Thymus (tissue), 14 donors: ENCODE measurements at places on chromosomes 1 and 21. TPM values are rescaled to one million over a fixed set of nuclear protein-coding genes. Genes with fewer than 3 reads are reported as not detected.
A peak's percentile ranks its signal among the peaks of the same experiment; 100 is the strongest.

Gene GBP6
- polyA plus RNA-seq: 1.8 TPM

Gene CRNN
- polyA plus RNA-seq: 0.43 TPM

Gene MAP3K21
- polyA plus RNA-seq: 1.3 TPM

Gene HPDL
- 0.91 TPM for polyA plus RNA-seq

Gene EYA3
- 6.3 TPM for polyA plus RNA-seq

GRCh38 chr1:54996359-54996868 lies 2.3 kb upstream of the BSND start:
- peak; percentile 36 for DNase-seq
- no peaks in the 10 kb centered on the region for H3K36me3 ChIP-seq
- H3K4me1 ChIP-seq: no peaks in the 10 kb centered on the region
- peaks cover 72% of the 10 kb centered on the region for H3K27me3 ChIP-seq
- H3K27ac ChIP-seq: no peak overlapping the region

DNA sequence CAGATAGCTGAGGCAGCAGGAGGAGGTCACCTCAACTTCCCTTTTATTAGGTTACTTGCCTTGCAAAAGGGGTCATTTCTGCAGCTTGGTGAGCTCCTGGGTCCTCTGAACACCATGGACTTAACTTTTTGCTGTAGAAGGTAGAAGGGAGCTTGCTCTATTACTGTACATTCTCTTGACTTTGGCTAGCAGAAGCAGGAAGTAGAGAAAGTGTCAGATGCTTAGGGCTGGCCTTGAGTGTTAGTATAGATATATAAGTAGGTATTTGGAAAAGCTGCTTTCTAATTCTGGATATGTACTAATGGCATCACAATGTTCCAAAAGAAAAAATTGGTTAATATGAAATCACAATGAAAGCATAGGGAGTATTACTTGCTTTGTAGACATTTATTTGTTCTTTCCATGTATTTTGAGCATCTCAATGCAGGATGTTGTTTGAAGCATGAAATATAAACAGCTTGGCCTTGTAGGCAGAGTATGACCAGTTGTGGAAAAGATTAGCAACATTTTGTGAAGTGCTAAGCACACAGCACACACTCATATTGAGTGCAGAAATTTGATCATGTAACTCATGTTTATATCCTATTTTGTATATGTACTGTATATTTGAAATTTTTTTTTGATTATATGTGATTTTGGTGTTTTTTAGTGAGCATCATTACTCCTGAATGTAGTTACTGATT lies 108.8 kb downstream of the DYRK1A start:
- peak overlapping the region; percentile 7 for H3K27ac ChIP-seq
- no peaks in the 10 kb centered on the region for H3K27me3 ChIP-seq
- no peaks in the 10 kb centered on the region for H3K4me1 ChIP-seq

GRCh38 chr1:30738040-30738714 lies 14.8 kb upstream of the MATN1 start:
- peaks cover 89% of the 10 kb centered on the region for H3K36me3 ChIP-seq
- H3K4me3 ChIP-seq: no peak overlapping the region
- peaks cover 26% of the 10 kb centered on the region for H3K4me1 ChIP-seq
- H3K27ac ChIP-seq: peak overlapping the region; percentile 21
- H3K27me3 ChIP-seq: no peaks in the 10 kb centered on the region

DNA sequence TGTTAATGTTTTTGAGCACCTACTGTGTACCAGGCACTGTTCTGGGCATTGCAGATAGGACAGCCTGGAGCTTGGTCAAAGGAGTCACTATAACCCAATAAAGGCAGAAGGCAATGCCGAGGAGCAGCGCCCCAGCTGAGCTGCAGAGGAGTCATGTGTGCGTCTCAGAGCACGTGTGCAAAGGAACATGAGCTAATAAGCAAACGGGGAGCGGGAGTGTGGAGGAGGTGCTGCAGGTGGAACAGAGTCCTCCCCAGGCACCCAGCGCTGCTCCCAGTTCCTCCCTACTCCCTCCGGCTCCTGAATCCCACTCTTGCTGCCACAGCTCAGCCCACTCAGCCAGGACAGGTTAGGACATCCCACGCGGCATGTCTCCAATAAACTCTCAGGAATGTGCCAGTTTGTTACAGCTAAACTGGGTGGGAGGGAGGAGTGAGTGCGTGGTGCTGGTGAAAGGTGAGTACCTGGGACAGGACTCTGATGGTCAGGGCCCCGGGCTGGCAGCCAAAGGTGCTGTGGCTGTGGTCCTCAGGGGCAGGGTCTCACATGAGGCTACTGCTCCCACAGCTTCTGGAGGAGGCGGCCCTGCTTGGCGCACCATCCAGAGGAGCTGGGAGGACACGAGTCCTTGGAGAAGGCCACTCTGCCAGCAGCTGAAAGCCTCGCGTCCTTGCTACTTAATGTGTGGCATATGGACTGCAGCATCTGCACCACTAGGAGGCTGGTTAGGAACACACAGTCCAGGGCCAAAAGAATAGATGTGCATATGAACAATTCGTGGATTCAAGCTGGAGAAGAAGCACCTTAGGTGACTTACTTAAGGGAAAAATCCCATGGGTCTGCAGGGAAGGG lies 52.3 kb downstream of the GRIK3 start:
- H3K4me1 ChIP-seq: no peaks in the 10 kb centered on the region
- H3K27ac ChIP-seq: no peak overlapping the region
- no peaks in the 10 kb centered on the region for H3K27me3 ChIP-seq
- no peak overlapping the region for H3K4me3 ChIP-seq
- no peaks in the 10 kb centered on the region for H3K36me3 ChIP-seq

GRCh38 chr1:50471967-50472366 lies 48.7 kb upstream of the DMRTA2 start:
- H3K27ac ChIP-seq: no peak overlapping the region
- H3K27me3 ChIP-seq: no peaks in the 10 kb centered on the region
- H3K36me3 ChIP-seq: peaks cover 9% of the 10 kb centered on the region
- H3K4me3 ChIP-seq: no peak overlapping the region

DNA sequence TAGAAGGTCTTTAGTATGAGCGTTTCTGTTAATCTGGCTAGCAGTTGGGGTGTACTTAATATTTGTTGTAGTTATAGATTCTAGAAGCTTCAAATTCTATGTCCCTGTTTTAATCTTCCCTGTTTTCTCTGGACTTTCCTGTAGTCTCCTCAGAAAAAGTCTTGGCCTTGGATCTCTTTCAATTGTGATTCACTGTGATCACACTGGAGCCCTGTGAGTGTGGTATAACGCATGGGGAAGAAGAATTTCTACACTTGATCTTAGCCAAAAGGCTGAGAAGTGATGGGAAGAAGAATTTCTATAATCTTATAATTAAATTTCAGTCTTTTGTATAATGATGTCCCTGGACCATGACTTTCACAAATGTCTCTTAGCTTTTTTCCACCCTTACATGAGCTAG lies 36.7 kb upstream of the COP1 start:
- no peak overlapping the region for H3K4me3 ChIP-seq
- H3K27ac ChIP-seq: no peak overlapping the region
- no peak for DNase-seq
- no peaks in the 10 kb centered on the region for H3K36me3 ChIP-seq

DNA sequence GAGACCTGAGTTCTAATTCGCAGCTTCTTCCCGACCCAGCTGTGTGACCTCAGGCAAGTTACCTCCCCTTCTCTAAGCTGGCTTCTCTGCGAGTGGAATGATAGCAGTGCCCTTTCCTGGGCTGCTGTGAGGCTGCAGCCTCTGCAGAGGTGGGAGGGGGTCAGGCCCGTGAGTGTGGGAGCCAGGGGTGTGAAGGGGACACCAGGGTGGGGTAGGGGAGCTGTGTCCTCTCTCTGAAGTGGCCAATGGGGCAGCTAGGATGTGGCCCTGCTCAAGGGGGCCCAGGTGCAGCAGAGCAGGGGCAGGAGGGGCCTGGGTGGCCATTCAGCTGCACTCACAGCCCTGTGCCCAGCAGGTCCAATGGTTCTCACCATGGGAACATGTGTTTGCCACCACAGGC lies 24.5 kb downstream of the DMRTB1 start:
- no peak for DNase-seq
- no peak overlapping the region for H3K27ac ChIP-seq
- H3K27me3 ChIP-seq: no peaks in the 10 kb centered on the region
- no peaks in the 10 kb centered on the region for H3K36me3 ChIP-seq
- H3K4me1 ChIP-seq: peaks cover 5% of the 10 kb centered on the region

- DNase-seq: no peak
- H3K4me3 ChIP-seq: no peak overlapping the region
Observed at GRCh38 chr21:30447056-30447455, 7.0 kb downstream of the KRTAP15-1 start.

GRCh38 chr21:43835050-43835449 lies 30.0 kb upstream of the AGPAT3 start:
- peaks cover 2% of the 10 kb centered on the region for H3K27me3 ChIP-seq
- H3K36me3 ChIP-seq: no peaks in the 10 kb centered on the region
- no peak overlapping the region for H3K4me3 ChIP-seq
- no peak overlapping the region for H3K27ac ChIP-seq
- H3K4me1 ChIP-seq: no peaks in the 10 kb centered on the region

DNA sequence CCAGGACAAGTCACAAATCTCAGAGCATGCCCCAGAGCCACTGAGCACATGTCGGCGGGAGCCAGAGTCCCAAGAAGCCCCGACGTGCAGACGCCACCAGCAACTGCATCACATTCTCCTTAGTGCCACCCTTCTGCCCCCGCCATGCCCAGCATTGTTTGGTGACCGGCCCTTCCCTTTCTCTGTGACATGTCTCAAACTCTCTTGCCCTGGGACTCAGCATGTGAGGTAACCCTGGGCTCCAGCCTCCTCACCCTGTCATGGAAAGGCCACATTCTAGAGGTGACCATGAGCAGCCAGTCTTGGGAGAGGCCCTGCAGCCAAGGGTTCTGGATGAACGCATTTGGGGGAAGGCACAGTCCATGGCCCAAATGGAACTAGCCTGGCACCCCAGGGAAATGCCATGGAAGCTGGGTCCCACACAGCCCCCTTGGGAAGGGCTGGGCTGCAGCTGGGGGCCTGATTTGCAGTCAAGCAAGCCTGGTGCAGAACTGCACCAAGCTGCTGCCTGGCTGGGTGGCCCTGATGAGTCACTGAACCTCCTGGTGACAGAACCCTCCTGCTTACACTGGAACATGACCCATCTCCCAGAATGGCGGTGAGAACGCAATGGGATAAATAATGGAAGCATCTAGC lies 94.4 kb downstream of the ITPKB start:
- peaks cover 37% of the 10 kb centered on the region for H3K4me1 ChIP-seq
- no peaks in the 10 kb centered on the region for H3K27me3 ChIP-seq
- peaks cover 92% of the 10 kb centered on the region for H3K36me3 ChIP-seq
- no peak for DNase-seq
- H3K4me3 ChIP-seq: no peak overlapping the region

DNA sequence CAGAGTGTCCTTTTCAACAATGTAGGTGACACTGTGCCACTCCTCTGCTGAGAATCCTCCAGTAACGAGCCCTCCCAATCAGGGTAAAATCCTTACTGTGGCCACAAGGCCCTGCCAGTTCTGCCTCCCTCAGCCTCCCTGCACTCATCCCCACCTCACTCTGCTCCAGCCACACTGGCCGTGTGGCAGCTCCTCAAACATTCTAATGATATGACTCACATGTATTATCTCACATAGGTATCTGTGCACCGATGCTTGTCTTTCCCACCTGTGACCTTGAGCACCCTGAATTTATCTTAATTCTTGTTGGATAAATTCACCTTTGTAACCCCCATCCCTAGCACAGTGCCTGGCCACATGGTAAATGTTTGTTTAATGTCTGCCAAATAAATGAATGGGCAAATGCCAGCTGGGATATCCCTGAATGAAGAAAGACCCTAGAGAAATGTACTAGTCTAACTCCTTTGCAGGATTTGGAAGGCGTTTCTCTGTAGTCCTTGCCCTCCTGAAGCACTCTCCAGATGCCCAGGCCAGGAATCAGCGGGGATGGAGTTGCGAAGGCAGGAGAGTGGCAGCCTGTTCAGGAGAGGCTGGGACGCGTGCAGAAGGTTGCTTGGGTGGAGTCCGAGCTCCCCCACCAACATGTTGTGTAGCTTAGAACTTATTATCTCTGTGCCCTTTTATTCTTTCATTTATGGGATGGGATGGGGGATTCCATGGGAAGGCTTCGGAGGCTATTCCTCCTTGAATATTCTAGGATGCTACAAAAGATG lies 106.0 kb downstream of the TMEM53 start:
- no peaks in the 10 kb centered on the region for H3K27me3 ChIP-seq
- H3K36me3 ChIP-seq: no peaks in the 10 kb centered on the region
- no peak overlapping the region for H3K4me3 ChIP-seq
- H3K4me1 ChIP-seq: no peaks in the 10 kb centered on the region

DNA sequence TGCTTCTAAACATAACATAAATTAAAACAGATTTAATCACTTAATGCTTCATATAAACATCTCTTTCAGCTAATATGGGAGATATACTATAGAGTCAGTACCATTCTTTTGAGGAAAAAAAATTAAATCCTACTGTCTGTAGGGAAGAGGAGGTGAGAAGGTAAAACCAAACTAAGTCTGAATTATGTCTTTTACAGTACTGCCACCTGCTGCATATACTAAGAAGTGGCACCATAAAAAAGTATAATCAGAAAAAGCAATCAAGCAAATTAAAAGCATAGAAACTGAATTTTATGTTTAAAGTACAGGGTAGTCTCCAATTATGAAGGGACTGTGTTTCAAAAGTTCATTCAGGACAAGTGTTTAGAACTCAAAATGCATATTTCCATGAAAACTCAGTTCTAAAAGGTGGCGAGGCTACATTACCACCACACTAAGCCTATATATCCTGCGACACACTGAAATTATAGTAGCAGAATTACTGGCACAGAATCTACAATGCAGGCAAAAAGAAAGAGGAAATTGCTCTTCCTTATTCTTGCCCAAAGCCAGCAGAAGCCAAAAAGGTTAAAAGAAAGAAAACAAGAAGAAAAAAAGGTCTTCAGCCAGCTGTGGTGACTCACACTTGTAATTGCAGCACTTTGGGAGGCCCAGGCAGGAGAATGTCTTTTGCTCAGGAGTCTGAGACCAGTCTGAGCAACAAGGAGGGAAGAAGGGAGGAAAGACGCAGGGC lies 9.0 kb downstream of the NSL1 start:
- H3K4me1 ChIP-seq: no peaks in the 10 kb centered on the region
- H3K36me3 ChIP-seq: peaks cover 38% of the 10 kb centered on the region
- no peak overlapping the region for H3K4me3 ChIP-seq
- H3K27me3 ChIP-seq: no peaks in the 10 kb centered on the region
- no peak for DNase-seq

- no peak overlapping the region for H3K27ac ChIP-seq
- H3K4me1 ChIP-seq: no peaks in the 10 kb centered on the region
- no peaks in the 10 kb centered on the region for H3K27me3 ChIP-seq
- no peaks in the 10 kb centered on the region for H3K36me3 ChIP-seq
Observed at GRCh38 chr1:185488808-185489207, 171.8 kb upstream of the IVNS1ABP start.
